ENCODE measurements at places on chromosomes 5 and 9.

GRCh38 chr9:35858458-35858857 lies 11.7 kb downstream of the OR13J1 start:
- DNase-seq = no peak

- no peak for DNase-seq
Observed at GRCh38 chr9:3954331-3955304, 345.2 kb downstream of the GLIS3 start.

GRCh38 chr5:169125571-169125970 lies 175.4 kb downstream of the SLIT3 start:
- no peak for DNase-seq

- no peak for DNase-seq
Observed at GRCh38 chr5:150172556-150172955, 6.0 kb downstream of the CDX1 start.

DNA sequence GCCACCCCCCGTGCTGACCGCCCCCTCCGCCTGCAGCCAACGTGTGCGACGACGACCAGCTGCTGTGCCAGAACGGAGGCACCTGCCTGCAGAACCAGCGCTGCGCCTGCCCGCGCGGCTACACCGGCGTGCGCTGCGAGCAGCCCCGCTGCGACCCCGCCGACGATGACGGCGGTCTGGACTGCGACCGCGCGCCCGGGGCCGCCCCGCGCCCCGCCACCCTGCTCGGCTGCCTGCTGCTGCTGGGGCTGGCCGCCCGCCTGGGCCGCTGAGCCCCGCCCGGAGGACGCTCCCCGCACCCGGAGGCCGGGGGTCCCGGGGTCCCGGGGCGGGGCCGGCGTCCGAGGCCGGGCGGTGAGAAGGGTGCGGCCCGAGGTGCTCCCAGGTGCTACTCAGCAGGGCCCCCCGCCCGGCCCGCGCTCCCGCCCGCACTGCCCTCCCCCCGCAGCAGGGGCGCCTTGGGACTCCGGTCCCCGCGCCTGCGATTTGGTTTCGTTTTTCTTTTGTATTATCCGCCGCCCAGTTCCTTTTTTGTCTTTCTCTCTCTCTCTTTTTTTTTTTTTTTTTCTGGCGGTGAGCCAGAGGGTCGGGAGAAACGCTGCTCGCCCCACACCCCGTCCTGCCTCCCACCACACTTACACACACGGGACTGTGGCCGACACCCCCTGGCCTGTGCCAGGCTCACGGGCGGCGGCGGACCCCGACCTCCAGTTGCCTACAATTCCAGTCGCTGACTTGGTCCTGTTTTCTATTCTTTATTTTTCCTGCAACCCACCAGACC lies 80.2 kb downstream of the NTNG2 start:
- DNase-seq = no peak

DNA sequence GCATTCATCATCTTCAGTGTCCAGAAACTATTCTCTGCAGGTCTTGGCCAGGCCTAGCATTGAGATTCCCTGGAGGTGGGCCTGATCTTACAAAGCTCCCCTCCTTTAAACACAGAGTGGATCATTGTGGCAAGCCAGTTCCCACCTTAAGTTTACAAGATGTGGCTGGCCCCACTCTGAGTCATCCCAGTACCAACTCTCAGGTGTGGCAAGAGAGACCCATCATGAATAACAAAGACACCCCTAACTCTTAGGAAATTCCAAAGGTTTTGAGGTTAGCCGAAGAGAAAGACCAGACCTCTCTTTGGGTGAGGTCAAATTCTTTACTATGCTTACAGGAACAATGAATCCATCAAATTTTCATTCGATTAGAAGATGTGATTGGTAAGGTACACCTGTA lies 78.2 kb downstream of the RFK start:
- DNase-seq = no peak

DNA sequence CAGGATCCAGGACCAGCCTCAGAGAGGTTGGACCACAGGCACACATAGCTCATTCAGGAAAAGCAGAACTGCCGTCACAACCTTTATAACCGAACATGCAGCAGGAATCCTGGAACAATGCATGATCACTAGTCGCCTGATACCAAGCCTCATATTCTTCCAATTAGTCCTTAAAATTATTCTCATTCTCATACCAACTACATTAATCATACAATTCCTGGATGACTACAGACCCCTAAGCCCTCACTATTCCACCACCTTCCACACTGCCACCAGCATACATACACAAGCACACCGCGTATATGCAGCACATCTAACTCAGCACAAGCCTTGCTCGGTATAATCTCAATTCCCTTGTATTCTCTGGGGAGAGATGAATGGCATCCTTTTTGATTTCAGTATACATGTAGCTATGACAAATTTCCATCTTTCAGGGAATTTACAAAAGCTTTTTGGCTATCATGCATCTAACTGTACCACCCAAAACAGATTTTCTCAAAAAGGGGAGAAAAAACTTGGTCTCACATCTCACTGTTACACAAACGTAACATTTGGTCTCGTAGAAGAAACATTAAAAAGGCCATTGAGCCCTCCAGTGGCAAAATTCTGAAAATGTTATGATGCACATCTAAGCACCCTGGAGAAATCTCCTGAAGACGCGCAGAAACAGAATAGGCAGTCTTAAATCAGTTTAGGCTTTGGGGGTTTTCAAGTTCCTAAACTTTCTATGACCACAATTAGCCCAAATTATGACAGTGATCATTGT lies 46.2 kb downstream of the MCTP1 start:
- DNase-seq = no peak

DNA sequence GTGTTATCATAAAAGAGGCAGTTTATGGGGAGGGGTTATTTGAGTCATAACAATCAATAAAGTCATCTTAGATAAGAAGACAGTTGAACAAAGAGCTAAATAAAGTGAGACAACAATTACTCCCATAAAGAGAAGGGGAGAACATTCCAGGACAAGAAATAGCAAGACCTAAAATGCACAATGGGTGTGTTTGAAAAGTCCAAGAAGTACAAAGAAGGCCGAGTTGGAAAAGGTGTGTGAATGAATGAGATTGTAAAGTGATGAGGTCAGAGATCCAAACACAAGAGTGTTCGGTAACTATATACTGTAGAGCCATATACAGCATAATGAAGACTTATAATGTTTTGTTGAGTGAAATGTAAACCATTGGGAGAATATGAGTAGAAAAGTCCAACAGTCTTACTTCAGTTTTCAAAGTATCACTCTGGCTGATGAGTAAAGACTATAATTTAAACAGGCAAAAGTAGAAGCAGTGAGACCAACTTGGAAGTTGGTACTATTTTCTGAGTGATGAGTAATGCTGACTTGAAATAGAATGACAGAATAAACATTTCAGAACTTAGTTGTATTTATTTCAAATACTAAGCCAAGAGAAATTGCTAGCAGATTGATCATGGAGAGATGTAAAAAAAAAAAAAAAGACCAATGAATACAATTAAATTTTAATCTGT lies 868.7 kb upstream of the CDH9 start:
- DNase-seq = no peak

GRCh38 chr9:84829471-84829870 lies 159.9 kb downstream of the NTRK2 start:
- no peak for DNase-seq

- DNase-seq = no peak
Observed at GRCh38 chr9:103215197-103215596, 220.1 kb downstream of the CYLC2 start.

GRCh38 chr5:137760719-137761516 lies 6.8 kb upstream of the HNRNPA0 start:
- peak; percentile 15 for DNase-seq

GRCh38 chr5:76807296-76807695 lies 11.5 kb upstream of the F2RL1 start:
- peak; percentile 78 for DNase-seq
